Activated T-cell treated with anti-CD3 and anti-CD28 coated beads for 4 hours (primary cell): ENCODE measurements at places on chromosomes 4 and X.

- DNase-seq, result no peak
These were observed at the start of gene MCF2 for GRCh38 chrX:139708067-139708466. Gene MCF2, minus strand, starts transcription at chrX:139708167. Its CDS starts 56,423 bp downstream, at chrX:139651744.

- DNase-seq, result no peak
These were observed 5.9 kb downstream of the SPARCL1 start for GRCh38 chr4:87523307-87523706.

DNA sequence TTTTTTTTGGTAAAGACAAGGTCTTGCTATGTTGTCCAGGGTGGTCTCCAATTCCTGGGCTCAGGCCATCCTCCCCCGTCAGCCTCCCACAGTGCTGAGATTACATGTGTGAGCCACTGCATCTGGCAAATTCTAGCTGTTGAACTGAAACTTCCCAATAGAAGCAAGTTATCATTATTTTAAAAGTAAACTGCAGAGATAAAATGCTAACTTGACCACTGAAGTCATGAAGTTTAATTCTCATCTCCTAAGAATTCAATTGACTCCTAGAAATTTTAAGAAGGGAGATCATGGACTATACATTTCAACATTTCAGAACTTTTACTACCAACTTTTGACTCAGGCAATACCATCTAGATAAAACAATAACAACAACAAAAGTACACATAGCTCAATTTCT is 11.7 kb upstream of the EXOSC9 start:
- DNase-seq, result no peak

DNA sequence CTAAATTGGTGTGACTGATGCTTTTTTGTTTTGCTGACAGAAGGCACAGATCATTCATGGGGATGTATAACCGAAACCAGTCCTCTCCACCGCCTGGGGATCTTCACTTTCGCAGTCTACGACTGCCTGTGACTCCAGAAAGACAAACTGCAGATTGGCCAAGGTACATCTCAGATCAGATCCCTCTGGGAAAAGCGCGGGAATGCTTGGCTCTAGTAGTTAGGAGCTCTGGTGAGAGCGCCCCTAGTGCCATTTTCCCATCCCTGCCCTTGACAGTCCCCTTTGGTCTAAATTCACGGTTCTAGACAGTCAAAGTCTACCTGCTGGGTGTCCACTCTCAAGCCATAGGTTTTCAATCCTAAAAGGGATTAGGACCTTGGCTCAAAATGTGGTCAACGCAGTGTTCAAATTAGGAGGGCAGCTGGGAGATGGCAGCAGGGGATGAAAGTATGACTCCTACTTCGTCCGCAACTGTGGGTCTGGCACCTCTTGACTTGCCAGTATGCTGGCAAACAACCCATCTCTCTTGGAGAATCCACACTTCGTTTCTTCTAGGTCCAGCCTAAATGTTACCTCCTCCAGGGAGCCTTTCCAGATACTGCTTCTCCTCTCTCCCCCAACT is 6.9 kb upstream of the HAND2 start:
- no peak for DNase-seq
